A673 (cell line): ENCODE measurements at places on chromosomes 1 and 21.

GRCh38 chr1:229410692-229411433 is 23.0 kb downstream of the ACTA1 start:
- peak; percentile 67 for DNase-seq

GRCh38 chr1:230772457-230773395 is 25.5 kb downstream of the CAPN9 start:
- peak; percentile 69 for DNase-seq

DNA sequence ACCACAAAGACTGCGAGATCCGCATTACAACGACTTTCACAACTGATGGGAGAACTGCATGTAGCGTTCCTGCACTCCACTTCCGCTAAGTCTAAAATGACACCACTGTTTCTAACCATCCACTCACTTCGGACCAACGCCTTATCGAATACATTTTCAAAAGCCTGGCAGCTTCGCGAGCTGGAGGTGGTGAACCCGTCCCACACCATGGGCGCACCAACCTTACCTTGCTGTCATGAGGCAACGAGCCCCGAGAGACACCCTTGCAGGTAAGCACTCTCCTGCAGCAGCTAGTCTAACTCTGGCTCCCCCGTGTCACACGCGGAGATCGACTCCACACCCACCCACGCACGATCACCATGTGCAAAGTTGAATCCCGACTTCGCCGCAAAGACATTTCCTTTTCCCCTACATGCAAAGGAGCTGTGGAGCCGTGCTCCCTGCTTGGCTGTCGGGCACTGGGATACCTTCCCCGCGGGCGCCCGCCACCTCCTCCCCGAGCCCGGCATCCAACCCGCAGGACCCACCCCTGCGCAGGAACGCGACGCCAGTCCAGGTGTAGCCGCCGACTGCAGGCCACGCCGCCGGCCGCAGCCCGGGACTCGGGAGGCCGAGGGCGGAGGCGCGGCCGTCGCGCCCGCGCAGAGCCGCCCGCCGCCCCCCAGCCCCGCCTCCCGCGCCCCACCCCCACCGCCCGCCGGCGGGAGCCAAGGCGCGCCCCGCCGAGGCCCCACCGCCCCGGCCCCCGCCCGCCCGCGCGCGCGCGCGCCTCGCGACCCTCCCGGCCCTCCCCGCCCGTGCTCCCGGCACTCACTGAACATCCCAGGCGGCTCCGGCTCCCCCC is 629 bp downstream of the TAF5L start:
- peak; percentile 55 for DNase-seq

GRCh38 chr1:88698764-88699163 is 14.7 kb downstream of the PKN2 start:
- no peak for DNase-seq

DNA sequence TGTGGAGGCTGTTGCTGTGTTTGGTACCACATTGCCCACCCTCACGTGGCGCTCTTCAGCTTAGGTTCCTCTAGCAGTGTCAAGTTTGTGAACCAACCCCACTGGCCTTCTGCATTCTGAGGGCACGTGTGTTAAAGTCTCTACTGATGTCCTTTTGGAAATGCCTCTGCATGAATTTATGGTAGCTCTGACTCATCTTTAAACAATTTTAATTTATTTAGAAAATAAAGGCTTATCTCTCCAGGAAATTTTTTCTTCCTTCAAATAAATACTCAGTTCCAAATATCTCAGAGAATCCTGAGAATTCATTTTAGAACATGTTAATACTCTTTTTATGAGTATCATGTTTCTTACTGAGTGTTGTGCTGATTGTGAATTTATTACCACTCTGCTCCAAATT is 5.5 kb downstream of the CD1D start:
- peak; percentile 85 for DNase-seq

GRCh38 chr21:15809818-15810217 is 80.0 kb downstream of the USP25 start:
- DNase-seq = peak; percentile 25

DNA sequence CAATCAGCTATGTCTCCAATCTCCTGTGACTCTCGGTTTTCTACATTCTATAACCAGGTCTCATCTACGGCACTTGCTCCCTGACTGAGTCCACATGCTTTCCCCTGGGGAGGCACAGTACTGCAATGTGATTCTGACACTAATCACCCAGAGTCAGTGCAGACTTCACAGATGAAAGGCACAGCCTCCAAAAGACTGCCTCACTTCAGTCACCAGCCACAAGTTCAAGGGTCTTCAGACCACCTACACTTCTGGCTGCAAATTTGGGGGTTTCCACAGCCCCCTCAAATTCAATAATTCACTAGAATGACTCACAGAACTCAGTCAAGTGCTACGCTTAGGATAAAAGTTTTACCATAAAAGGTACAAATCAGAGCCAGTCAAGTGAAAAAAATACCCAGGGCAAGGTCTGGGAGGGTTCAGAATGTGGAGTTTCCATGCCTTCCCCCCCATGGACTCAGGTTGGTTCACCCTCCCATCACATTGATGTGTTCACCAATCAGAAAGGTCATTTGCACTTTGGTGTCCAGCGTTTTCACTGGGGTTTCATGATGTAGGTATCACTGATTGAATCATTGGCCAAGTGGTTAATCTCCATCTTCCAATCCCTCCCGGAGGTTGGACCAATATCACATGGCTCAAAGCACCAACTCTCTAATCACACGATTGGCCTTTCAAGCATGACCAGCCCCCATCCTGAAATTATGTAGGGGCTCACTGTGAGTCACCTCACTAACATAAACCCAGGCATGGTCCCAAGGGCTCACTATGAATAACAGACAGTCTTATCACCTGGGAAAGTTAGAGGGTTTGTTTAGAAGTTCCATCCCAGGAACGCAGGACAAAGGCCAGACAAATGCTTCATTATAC is 182.9 kb upstream of the CAMK1G start:
- no peak for DNase-seq

GRCh38 chr1:101237229-101237837 is 514 bp downstream of the S1PR1 start:
- DNase-seq = peak; percentile 46

DNA sequence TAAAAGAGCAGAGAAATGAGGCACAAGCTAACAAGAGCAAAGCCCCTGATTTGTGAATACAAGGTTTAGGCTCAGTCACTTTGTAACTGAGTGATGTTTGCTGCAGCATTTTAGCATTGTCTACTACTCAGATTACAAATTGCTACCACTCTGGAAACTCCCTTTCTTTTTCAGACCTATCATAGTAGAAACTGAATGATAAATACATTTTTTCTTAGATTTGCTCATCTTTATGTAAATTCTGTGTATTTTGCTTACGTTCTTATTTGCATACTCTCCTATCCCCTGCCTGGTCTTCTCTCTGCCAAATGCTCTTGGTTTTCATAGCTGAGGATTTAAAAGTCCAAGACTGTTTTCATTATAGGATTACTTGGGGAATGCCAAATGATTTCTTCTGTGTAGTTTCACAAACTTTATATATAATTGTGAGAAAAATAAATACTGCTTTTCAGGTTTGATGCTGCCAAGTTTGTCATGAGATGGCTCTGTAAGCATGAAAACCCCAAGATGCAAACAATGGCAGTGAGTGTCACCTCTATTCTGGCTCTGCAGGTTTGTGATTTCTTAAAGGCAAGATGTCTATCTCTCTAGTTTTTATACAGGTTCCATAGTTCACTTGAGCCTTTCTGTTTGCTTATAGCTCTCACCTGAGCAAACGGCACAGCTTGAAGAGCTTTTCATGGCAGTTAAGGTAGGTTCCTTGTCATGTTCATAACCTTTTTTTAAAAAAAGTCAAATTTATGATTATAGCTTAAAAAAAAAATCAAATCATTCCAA is 24.7 kb downstream of the ZYG11A start:
- no peak for DNase-seq

DNA sequence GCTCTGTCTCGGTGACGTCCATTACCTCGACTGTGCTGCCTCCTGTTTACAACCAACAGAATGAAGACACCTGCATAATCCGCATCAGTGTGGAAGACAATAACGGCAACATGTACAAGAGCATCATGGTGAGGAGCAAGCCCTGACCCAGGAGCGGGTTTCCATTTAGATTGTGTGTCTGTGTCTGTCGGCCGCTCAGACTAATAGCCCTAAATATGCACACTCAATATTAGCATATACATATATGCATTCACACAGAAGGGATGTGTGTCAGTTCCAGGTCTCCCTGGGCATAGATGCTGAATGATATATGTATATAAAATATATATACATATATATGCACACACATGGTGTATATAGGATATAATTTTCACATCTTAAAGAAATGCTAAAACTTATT is 111.7 kb downstream of the RGL1 start:
- no peak for DNase-seq

GRCh38 chr1:168422203-168422847 is 121.5 kb downstream of the XCL2 start:
- DNase-seq = no peak

GRCh38 chr1:176118985-176119384 is 88.1 kb downstream of the COP1 start:
- no peak for DNase-seq

DNA sequence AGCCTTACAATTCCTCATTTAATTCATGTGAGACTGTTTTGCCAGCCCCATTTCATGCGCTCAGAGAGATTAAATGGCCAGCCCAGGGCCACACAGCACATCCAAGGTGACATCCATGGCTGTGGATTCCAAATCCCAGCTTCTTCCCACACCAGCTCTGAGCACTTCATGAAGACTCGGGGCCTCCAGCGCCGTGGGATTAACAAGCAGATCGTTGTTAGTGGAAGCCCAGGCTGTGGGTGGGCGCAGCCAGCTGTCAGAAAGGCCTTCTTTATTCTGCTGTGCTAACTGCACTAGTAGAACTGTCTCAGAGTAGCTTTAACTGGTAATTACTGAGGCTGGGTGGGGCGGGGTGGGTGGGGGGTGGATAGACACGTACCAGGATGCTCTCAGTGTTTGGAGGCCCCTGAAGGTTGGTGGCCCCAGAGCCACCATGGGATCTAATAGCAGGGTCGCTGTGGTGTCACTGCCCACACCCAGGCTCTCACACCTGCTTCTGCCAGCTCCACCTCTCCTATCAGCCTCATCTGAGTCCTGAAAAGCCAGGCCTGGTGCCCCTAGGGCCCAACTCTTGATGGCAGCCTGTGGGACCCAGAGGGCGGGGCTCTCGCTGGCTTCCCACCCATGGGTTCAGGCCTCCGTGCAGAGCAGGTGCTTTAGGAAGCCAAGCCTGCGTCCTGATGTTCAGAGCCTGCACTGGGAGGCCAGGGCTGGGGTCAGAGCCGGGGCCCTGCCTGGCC is 3.4 kb downstream of the BMP8A start:
- DNase-seq = no peak

DNA sequence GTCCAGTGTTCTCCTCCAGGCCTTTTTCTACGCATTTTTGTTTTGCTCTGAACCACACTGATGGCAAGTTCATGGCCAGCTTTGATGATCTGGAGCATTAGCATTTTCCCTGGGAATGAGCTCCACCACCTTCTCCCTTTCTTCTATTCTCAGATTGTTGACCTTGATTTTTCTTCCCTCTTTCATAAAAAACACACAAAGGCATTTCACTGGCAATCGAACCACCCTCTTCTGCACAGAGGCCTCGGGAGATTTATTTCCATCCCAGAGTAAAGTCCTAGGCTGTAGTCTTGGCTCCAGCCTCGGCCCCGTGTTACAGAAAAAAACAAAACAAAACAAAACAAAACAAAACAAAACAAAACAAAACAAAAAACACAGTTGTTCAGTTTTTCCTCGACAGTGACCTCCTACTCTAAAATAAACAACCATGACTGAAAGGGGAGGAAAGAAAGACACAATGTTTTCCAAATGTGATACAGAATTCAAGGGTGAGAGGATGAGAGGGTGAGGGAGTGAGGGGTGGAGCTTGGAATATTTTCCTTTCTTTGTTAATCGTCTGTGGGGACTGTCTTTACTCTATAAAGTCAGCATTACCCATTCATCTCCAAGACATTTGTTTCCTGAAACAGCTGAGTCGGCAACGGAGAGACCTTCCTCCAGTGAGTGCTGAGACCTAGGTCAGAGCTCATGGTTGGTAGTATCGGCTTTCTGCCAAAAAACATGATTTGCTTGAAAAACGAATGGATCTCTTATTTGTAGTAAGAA is 29.8 kb upstream of the RNF186 start:
- DNase-seq = no peak

GRCh38 chr21:33206771-33207281 is 22.9 kb upstream of the IFNAR2 start:
- DNase-seq = no peak

- no peak for DNase-seq
These were observed 300.0 kb downstream of the HHIPL2 start for GRCh38 chr1:222247811-222248310.

DNA sequence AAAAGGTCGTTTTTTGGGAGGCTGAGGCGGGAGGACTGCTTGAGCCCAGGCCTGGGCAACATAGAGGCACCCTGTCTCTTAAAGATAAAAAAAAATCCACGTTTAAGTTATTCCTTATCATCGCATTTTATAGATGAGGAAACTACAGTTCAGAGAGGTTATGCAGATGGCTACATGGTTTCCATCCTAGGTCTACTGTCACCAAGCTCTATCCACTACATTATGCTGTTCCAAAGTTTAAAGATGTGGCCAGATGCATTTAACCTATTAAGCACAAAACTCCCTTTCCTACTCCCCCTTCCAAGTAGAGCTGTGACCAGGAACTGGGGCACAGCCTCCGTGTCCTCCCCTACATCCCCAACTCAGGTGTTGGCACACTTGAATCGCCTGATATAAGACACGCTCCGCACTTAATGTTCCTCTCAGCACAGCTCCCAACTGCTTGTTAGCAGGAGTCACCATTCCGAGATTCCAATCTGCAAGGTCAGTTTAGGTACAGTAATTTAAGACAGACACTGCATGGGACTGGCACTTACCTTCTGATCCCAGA is 1.3 kb downstream of the TAF5L start:
- DNase-seq = no peak

GRCh38 chr1:8239306-8240023 is 78.4 kb upstream of the SLC45A1 start:
- no peak for DNase-seq

DNA sequence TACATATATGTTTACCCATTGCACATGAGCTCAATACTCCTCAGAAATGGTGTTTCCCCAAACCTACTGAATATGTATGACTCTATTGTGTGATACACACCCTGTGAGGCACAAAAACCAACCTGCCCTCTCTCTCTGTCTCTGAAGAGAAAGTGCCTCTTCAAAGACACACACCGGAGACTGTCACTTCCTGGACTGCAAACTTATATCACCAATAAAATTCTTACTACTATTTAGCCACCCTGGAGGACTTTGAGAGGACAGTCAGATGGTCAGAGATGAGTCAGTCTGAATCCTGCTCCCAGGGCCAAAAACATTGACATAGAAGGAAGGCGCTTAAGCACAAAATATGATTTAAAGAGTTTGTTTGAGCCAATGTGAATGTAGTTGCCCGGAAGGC is 110.4 kb downstream of the PPIAL4G start:
- no peak for DNase-seq

- no peak for DNase-seq
These were observed 38.1 kb downstream of the PLEKHA6 start for GRCh38 chr1:204321665-204322064.

DNA sequence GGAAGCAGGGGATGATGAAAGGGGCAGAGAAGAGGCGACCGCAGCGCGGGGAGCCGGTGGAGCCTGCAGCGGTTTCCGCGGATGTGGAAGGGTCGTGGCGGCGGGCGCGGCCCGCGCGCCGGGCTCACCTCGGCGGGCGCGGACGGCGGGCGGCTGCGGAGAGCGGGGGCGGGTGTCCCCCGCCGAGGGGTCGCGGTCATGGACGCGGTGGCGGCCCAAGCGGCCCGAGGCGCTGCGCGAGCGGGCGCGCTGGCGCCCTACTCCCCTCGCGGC is 572 bp downstream of the LPGAT1 start:
- peak; percentile 7 for DNase-seq

GRCh38 chr1:46784666-46785065 is 14.2 kb upstream of the CYP4B1 start:
- DNase-seq = no peak
